Fibroblast of mammary gland (primary cell): ENCODE measurements at places on chromosomes 11 and 22.

- no peak for DNase-seq
Measured at GRCh38 chr22:28408709-28409108, 270.9 kb downstream of the TTC28 start.

- DNase-seq: no peak
Measured at GRCh38 chr11:9840460-9841004, 176.7 kb downstream of the SWAP70 start.

- DNase-seq: no peak
Measured at GRCh38 chr11:68081691-68082090, 39.5 kb downstream of the CHKA start.

- no peak for DNase-seq
Measured at GRCh38 chr11:72740060-72740424, 12.2 kb downstream of the ARAP1 start.

- no peak for DNase-seq
Measured at GRCh38 chr11:2574553-2575535, 125.0 kb downstream of the KCNQ1OT1 start.

DNA sequence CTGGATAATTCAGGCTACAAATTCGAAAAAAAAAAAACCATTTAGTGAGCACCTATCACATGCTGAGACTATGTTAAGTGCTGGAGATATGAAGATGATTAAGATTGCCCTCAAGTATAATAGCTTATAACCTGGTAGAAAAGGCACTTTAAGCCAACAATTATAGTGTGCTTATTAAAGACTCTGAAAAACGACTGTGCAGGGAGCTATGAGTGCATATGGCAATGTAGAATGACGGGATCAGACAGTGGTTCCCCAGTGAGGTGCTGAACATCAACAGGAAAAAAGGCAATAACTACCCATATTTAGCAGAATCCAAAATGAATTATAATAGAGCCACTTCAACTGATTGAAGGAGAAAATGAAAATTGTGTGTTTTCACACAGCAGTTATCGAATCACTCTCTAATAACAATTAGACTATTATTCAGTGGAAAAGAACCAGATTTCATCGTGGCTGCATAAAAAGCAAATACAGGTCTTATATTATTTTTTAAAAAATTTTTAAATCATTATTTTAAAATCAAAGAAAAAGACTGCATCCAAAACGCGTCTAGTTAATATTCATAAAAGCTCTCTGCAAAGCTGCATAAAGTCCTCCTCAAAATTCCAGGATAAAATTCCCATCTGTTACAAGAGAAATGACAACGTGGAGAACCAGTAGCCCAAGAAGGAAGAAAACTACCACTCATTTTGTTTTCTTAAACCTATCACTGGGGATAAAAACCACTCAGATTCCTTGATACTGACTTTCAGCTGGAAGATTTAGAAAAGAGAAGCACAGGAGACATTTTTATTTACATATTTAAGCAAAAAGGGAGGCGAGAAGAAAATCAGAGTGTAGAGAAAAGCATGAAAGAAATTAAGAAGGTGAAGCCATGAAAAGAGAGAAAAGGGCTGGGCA is 1.1 kb downstream of the MTMR2 start:
- peak; percentile 22 for DNase-seq

GRCh38 chr11:59271811-59272327 is 59.1 kb upstream of the MPEG1 start:
- DNase-seq: no peak

GRCh38 chr11:70709596-70709995 is 311.3 kb downstream of the CTTN start:
- no peak for DNase-seq

DNA sequence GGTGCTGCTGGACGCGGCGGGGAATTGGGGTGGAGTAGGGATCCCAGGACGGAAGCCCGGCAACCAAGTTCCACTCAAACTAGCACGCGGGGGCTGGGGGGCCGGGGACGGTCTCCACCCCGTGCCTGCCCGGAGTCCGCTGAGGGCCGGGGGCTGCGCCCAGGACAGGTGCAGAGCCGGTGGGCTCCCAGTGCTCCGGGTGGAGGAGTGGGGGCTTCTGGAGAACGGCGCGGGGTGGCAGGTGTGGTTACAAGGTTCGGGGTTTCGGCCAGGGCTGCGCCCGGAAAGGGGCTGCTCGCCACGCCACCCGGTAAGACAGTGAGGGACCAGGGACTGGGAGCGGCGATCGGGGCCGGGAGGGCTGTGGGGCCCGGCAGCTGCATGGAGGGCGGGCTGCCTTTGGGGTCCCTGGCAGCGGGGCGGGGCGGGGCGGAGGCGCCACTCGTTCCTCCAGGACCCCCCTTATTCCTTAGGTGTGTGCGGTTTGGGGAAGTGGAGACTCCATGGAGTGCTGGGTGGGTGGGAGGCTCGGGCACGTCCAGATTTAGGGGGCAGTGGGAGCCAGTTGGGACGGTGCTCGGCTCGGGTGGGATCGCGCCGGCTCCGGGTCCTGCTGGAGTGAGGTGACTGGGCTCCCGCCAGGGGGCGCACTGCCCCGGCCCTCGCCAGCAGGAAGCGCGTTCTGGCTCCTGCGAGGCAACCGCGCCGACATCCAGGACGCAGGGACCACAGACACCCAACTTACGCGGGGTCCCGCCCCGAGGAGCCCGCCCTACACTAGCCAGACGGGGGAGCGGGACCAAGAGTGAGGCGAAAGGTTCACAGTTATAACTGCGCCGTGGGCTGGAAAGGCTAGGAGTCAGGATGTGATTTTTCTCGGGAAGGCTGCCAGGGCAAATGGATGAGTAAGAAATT is 868 bp downstream of the TSPAN18 start:
- DNase-seq: peak; percentile 52

- no peak for DNase-seq
Measured at GRCh38 chr11:86620891-86621521, 51.4 kb downstream of the ME3 start.

DNA sequence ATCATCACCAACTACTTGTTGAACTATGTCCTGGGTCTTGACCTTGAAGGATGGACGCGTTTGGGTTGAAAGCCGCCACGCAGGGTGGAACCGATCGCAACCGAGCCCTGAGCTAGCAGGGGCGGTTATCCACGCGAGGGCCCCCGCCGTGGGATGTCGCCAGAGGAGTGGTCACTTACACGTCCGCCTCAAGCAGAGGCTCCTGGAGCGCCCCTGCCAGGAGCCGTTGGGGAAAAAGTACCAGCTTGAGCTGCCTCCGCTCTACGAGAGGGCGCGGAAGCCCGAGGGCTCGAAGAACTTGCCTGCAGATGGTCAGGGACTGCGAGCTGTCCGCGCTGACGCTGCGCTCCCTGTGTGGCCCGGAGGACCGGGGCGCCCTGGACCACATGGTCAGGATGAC is 100.7 kb upstream of the OR4C13 start:
- no peak for DNase-seq
